ENCODE measurements at places on chromosomes 16 and 17.
A peak's percentile ranks its signal among the peaks of the same experiment; 100 is the strongest.

DNA sequence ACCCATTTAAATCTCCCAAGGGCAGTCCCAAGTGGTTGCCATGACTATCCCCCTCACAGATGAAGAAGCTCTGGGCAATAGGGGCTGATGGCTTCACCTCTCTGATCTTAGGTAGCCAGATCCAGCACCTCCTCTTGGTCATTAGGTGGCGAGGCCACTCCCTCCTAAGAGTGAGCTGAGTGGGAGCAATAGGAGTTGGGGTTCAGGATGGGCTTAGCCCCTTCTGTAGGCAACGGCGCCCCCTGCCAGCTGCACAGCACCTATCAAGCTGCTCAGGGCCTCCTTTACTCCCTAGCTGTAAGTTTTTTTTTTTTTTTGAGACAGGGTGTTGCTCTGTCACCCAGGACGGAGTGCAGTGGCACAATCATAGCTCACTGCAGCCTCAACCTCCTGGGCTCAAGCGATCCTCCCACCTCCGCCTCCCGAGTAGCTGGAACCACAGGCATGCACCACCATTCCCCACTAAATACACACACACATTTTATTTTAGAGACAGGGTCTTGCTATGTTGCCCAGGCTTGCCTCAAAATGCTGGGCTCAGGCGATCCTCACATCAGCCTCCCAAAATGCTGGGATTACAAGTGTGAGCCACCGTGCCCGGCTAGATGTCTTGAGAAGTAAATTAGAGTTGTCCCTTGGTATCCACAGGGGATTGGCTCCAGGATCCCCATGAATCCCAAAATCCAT lies 3.5 kb upstream of the RRAD start:
- DNase-seq: no peak

- DNase-seq: no peak
Measured at GRCh38 chr17:1783271-1783670, 21.4 kb downstream of the SERPINF1 start.

- no peak for DNase-seq
Measured at GRCh38 chr17:21530311-21530710, 154.2 kb downstream of the KCNJ12 start.

- DNase-seq: no peak
Measured at GRCh38 chr17:32627239-32627996, 140.6 kb downstream of the CDK5R1 start.

GRCh38 chr16:3054965-3055733 lies 8.8 kb downstream of the MMP25 start:
- no peak for DNase-seq

GRCh38 chr16:67286441-67287235 lies 7.3 kb downstream of the PLEKHG4 start:
- DNase-seq: no peak

DNA sequence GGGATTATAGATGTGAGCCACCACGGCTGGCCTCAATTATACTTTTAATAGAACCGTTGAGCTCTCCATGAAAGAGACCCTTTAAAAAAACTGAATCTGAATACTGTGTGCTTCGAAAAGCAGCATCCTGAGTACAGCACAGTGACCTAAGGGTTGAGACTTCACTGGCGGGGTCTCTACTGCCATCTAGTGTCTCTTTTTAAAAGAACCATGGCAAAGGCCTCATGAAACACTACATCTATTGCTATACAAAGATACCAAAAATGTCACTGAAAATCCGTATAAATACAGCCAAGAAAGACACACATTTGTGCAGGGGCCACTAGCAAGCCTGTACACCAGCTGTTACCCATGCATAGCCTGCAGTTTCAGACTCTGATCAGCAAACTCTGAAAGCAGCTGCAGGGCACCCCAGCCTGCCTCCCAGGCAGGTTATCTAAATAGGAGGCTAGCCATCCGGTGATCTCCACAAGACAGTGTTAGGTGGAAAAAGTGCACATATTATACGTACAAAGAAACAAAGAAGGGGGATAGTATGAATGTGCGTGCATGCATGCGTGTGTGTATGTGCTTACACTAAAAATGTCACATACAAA lies 35.3 kb downstream of the NPLOC4 start:
- peak; percentile 7 for DNase-seq

GRCh38 chr16:2968738-2969544 lies at the start of gene PAQR4:
TSS of gene PAQR4 (plus strand) at chr16:2969348. CDS start at chr16:2969675, 327 bp downstream.
- DNase-seq: peak; percentile 60

GRCh38 chr17:67700037-67700724 lies 17.6 kb upstream of the NOL11 start:
- no peak for DNase-seq

GRCh38 chr16:24188751-24189318 lies 67.3 kb upstream of the CACNG3 start:
- DNase-seq: no peak

GRCh38 chr16:11543661-11544393 lies 42.9 kb downstream of the LITAF start:
- no peak for DNase-seq

- DNase-seq: no peak
Measured at GRCh38 chr17:8700546-8700945, 44.1 kb downstream of the CCDC42 start.

DNA sequence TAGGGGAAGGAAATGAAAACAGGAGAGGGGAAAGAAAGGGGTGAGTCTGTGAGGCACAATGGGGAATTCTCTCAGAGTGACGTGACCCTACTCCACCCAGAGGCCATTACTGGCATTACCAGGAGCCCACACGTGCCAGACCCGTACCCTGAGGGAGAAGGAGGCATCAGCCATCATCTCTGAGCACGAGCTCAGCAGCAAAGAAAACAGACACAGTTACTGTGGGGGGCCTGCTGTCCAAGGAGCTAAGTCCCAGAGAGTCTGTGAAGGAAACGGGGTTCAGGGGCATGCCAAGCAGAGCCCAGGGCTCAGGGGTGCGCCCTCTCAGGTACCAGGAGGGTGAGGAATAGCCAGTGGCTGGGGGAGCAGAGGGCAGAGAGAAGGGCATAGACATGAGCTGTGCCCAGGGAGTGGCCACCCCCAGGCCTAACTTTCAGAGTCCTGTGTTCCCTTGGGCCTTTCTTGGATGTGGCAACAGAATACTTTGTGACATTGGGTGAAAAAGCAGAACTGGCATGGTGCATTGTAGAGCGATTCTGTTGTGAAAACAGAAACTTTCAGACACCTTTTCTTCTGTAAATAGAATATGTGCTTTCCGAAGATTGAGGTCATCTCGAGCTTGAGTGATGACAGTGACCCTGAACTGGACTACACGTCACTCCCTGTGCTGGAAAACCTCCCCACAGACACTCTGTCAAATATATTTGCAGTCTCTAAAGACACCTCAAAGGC lies 11.3 kb downstream of the TAF1C start:
- no peak for DNase-seq

- no peak for DNase-seq
Measured at GRCh38 chr17:71104225-71104624, 934.9 kb downstream of the KCNJ2 start.

- no peak for DNase-seq
Measured at GRCh38 chr16:29860218-29860617, 2.8 kb downstream of the CDIPT start.
